ENCODE measurements at places on chromosomes 3 and 15.

DNA sequence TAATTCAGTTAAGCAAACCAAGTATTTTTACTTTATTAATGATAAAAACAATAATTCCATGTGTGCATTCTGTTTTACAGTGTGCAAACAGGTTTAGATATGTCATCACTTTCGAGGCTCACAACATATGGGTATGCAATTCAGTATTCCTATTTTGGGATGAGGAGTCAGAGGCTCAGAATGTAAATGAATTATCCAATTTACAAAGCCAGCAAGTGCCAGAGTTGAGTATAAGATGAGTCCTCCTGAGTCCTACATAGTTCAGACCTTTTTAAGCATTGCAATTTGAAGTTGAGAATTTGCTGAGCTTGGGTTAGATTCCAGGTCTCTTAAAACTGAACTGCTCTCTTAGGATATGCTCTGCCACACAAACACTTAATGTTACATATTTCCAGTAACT, 424.2 kb upstream of the ROBO2 start:
- DNase-seq = no peak

DNA sequence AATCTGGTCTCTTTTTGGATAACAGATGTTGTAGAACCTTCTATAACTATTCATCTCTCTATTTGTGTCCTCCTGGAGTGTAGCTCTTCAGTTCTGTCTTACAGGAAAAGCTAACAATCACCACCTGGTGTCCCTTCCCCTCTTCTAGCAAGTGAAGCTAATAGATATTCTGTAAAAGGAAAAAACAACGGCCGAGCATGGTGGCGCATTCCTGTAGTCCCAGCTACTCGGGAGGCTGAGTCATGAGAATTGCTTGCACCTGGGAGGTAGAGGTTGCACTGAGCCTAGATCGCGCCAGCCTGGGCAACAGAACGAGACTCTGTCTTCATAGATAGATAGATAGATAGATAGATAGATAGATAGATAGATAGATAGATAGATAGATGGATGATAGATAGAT, 779.4 kb downstream of the TUSC7 start:
- DNase-seq = no peak

DNA sequence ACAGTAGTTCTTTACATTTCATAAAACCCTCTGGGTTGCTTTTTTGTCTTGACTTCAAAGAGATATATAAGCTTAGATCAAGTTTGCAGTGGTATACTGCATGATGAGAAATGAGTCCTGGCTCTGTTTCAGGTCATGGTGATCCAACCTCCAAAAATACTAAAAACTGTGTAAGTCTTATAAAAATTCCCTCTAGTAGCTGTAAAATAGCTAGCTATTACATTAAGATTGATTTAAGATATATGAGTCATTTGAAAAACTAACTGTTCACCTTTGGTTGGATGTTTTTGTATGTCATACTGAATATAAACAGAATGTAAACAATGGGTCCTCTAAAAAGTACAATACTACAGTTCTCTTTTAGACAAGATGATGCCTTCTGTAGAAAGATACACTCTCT, 879.2 kb downstream of the ROBO1 start:
- DNase-seq = no peak

DNA sequence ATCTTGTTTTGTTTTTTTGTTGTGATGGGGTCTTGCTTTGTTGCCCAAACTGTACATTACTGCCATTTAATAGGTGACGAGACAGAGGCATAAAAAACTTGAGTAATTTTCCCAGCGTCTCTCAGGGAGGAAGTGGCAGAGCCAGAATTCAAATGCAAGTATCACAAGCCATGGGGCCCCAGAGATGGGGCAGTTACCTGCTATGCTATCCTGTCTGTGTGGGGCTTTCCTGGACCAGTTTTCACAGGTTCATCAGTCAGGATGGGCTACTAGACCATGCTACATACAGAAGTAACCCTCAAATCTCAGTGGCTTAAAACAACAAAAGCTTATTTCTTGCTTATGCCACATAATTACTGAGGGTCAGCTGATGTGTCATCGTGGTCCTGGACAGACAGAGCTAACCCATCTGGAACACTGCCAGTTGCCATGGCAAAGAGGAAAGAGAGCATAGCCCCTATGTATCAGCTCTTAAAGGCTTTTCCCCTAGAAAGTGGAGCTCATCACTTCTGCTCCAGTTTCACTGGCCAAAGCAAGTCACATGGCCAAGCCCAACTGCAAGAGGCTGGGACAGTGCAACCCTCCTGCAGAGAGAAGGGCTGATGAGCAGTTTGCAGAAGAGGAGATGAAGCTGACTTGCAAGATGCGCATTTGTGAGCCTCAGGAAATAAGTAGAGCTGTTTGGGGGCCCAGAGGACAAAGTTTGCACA, 31.7 kb upstream of the SYNM start:
- no peak for DNase-seq

DNA sequence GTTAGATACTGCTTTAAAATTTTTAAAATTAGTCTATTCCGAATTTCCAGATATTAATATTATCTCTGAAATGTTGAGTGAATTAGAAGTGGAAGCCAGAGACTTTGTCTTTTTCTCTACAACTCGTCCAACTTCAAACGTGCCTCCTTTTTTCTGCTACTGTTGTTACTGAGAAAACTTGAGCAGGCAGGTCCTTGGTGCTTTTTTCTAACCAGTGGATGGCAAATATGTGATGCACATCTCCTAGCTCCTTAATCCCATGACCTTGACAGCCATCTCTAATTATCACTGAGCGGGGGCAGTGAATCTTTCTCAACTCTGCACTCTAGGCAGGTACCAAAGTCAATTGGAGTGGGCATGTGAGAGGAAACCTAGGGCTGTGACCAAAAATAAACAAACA, 50.7 kb downstream of the FNDC3B start:
- DNase-seq = no peak

- no peak for DNase-seq
Measured at GRCh38 chr15:39781147-39781966, 1.3 kb downstream of the FSIP1 start.

DNA sequence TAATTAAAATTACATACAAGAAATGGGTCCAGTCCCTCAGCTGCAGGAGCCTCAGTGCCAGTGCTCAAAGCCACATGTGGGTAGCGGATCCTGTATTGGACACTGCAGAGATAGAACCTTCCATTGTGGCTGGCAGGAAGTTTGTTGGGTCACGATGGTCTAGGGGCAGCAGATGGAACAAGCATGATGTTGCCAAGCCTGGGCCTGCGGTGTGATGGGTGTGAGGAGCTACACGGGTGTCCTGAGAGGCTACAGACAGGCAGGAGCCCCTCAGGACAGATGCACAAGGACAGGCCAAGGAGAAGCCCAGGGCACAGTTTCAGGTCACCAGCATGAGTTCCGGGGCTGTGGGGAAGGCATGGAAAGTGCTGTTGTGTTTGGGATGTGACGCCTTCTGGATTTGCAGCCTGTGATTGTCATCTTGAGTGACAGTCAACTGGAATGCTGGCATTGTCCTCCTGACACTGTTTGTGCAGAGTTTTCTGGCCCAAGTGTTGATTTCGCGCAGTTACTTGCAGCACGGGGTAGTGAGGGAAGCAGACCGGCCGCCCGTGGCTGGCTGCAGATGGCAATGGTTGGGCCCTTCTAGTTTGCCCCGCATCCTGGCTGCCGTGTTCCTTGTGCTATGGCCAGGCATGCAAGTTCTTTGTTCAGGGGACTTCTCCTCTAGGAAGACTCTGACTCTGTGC, 177.1 kb downstream of the NSMCE3 start:
- no peak for DNase-seq

- DNase-seq = no peak
Measured at GRCh38 chr3:147403511-147403910, 2.8 kb downstream of the ZIC4 start.

- DNase-seq = no peak
Measured at GRCh38 chr3:156483961-156484787, 70.7 kb downstream of the SSR3 start.

DNA sequence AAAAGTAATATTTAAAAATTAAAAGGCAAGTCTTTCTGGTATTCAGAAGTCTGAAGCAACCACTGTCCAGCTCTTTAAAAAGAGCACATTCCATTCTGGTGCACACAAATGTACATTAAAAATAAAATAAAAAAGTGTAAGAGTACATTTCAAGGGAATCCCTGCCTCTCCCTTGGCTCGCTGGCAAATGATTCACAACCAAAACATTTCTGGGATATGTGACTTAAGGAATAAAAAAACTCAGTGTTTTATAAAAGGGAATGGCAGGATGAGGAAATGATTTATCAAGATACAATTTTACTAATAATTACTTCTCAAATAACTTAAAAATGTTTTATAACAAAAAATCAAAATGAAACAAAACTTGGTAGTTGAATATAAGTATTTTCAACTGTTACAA, 23.8 kb upstream of the ANXA2 start:
- DNase-seq = no peak

DNA sequence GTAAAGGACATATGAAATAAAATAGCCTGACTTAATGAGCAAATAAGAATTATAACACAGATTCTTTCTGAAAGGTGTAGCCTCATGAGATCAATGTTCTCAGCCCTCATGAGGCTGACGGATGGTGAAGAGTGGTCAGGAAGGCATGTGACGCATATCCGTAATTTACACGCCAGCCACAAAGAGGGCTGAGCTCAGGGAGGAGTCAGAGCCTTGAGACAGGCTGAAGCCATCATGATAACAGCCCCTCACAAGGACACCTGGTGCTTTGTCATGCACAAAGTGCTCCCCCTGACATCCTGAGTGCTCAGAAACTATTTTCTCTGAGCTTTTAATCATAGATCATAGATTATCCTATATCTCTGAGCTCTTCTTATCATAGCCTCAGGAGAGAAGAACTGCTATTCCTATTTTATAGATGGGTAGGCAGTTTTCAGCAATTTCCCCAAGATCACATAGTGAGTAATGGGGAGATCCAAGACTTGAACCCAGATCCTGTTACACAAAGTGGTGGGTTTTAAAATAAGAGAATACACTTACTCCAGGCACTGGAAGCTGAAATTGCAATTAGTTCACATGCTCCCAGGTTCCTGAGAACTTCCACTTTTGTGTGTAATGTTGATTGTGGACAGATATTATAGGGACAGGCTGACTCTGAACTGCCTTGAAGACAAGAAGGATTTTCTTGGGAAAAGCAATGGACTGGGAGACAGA, 267.1 kb downstream of the RPLP1 start:
- no peak for DNase-seq

DNA sequence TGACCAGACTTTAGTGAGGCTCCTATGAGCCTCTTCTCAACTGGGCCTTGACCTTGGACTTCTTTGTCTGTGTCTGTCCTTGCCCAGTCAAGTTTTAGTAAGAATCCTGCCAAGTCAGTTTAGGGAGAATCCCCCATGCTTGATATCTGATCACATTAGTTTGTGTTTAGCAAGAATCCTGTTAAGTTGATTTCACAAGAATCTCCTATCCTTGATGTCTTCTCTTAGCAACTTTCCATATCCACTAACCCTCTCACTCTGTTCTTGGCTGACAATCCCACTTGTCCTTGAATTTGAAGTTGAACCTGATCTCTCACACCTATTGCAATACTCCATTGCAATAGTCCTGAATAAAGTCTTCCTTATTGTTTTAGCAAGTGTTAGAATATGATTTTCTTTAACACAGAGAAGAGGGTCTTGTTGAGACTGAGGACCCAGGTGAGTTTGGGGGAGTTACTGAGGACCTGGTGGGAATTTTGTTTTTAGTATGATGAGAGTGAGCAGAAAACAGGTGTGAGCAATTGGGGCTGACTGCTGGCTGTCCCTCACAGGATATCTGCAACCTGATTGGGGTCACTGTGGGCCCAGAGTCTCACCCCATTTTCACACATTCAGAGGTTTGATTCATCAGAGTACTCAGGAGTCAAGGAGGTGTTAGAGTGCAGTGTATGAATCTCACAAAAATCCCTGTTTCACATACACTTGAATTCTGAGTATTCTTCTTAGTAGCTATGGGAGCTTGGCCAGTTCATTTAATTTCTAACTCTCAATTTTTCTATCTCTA, 39.9 kb upstream of the TNFAIP8L3 start:
- DNase-seq = no peak

- DNase-seq = peak; percentile 17
Measured at GRCh38 chr3:41726891-41727290, 235.0 kb downstream of the ULK4 start.

DNA sequence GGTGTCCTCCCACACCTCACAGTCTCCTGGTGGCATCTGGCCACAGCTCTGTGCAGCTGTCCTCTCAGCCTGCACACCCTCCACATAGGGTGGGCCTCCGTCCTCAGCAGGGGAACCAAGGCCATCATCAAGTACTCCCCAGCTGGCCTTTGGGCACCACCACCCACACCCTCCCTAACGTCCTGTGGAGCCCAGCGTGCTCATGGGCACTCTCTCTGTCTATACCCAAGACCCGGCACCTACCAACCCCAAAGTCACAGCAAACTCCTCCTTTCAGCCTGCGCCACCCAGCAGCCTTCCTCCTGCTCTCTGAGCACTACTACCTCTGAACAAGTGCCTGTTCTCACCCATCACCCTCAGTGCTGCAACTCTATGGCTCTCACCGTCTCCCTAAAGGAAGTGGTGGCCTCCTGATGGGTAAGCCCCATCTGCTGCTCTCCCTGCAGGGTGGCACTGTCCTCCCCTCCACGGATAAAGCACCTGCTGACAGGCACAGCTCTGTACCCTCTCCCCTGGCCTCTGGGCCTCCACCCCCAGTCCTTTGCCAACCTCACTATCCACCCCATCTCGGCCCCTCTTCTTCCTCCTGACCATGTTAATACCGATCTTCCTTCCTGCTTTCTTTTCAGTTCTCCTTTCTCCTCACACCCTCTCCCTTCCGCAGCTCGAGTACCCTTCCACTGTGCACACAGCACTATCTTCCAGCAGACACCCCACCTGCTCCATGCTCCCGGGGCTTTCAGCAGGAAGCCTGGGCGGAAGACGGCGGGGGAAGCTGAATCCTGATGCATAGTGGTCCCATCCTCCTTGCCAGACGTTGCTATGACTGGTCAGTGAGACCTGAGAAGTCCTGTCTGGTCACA, 31.5 kb downstream of the SLC41A3 start:
- DNase-seq = no peak

GRCh38 chr3:14497321-14497720, 42.8 kb downstream of the GRIP2 start:
- no peak for DNase-seq

DNA sequence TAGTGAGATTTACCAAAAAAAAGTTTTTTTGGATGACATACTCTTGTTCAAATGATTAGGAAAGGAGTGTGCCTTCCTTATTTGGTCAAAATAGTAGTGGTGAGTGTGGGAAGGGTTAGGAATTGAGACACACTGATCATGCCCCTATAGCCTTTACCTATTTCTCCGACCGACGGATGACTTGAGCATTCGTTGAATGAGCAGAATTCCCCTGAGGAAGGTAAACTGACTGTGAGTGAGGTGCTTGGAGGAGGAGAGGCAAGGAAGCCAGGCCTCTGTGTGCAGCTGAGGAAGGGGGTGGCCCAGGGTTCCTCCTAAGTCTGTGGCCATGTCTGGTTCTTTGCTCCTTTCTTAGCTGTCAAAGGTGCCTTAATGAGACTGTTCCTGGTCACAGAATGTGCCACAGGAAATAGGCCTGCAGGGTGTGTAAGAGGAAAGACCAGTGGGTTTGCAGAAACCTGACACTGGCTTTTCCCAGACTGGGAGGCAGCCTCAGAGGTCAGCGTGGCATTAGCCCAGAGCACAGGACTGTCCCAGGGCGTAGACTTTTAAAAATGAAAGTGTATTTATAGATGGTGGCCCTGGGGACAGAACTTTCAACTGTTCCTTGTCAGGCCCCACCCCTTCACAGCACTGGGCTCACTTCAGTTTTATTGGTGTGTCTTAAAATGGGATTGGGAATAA, 307.7 kb upstream of the C2CD4B start:
- DNase-seq = no peak

Data from non-pigmented ciliary epithelial cell (primary cell).